ENCODE measurements at places on chromosomes 2 and 18.

DNA sequence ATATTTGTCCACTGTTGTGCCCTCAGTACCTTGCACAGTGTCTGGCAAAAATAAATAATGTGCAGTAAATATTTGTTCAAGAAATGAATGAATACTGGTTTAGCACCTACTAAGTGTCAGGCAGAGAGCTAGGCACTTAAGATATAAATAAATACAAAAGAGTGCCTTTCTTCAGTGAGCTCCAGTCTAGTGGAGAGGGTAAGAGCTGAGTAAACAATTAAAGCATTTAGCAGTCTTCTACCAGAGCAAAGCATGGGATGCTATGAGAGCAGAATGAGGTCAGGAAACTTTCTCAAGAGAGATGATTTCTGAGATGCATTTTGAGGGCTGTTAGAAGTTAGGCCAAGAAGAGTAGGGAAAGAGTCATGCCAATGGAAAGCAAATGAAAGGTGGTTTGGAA, 314.7 kb downstream of the DSC3 start:
- no peak for DNase-seq

DNA sequence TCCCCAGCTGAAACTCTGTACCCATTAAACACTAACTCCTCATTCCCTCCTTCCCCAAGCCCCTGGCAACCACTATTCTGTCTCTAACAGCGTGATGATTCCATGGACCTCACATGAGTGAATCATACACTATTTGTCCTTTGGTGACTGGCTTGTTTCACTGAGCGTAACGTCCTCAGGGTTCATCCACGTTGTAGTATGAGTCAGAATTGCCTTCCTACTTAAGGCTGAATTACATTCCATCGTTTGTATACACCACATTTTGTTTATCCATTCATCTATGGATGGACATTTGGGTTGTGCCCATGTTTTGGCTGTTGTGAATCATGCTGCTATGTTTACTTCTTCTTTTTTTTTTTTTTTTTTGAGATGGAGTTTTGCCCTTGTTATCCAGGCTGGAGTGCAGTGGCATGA, 19.6 kb upstream of the CABLES1 start:
- no peak for DNase-seq

GRCh38 chr18:79877163-79878091, 74.0 kb downstream of the SLC66A2 start:
- DNase-seq, result no peak

- no peak for DNase-seq
These were observed 451.0 kb downstream of the MEIS1 start for GRCh38 chr2:66885775-66886383.

- no peak for DNase-seq
These were observed 15.4 kb downstream of the CLUL1 start for GRCh38 chr18:612156-612555.

DNA sequence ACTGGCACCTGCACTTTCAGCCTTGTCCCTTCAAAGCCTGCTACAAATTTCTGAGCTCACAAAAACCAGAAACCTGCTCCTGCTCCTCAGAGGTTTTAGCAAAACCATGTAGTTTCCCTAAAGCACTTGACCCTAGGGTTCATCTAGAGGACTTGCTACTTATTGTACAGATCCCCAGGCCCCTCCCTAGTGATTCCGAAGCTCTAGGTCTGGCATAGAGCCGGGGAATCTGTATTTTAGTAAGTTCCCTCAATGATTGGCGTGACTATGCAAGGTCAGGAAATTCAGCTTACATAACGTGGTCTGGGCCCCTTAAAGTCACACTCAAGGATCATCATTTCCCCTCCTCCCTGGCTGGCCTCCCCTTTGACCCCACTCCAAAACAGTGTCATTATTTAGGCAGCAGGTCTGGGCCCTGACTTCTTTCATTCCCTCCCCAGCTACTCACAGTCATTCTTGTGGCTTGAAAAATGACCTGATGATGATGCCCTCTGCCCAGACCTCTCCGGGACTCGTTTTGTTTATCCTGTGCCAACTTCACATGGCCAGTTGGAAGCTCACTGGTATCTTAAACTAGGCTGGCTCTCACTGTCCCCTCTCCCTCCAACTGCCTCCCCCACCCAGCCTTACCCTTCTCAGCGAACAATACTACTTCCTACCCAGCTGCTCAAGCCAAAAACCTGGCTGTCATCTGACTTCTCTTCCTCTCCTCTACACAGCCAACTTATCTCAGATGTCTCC, 36.0 kb downstream of the WDFY1 start:
- no peak for DNase-seq

DNA sequence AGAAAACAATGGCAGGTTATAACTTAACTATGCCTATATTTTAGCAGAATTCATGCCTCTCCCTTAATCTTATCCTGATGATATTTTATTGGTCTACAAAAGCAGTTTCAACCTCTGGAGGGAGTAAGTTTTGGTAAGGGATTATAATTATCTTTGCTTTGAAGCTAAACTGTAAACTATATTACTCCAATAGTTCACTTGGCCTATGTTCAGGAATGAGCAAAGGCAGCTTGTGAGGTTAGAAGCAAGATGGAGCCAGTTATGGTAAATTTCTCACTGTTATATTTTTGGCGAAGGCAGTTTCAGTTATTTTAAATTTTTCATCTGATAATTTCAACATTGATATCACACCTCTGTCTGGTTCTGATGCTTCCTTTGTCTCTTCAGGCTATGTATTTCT, 192.5 kb upstream of the RGPD4 start:
- no peak for DNase-seq

DNA sequence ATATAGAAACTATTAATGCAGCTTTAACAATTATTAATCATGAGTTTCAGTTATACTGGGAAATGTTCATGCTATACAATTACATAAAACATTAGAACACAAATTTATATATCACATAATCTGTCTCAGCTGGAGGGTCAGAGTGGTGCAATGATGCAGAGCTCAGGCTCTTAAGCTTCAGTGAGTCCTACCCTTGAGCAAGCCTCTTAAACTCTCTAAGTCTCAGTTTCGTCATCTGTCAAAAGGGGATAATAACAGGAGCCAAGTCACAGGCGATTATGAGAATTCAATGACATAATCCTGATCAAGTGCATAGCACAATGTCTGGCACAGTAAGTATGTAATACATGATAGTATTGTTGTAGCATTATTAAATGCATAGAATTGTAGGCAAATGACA, 46.0 kb downstream of the LAMA1 start:
- DNase-seq, result no peak

DNA sequence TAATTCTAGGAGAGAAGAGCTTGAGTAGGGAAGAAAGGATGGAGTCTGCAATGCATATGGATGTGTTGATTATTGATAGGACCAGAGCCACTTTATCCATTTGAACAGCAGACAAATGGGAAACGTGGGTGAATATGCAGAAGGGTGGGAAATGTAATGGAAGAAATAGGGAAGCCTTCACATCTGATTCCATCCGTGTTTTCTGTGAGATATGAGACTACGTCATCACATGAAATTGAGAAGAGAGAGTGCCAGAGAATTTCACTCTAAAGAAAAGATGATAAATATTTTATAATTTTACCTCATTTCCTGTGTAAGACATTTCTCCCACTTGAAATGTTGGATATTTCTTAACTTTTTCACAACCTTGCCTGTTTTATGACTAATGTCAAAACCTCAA, 788.4 kb upstream of the FAM98A start:
- DNase-seq, result no peak

DNA sequence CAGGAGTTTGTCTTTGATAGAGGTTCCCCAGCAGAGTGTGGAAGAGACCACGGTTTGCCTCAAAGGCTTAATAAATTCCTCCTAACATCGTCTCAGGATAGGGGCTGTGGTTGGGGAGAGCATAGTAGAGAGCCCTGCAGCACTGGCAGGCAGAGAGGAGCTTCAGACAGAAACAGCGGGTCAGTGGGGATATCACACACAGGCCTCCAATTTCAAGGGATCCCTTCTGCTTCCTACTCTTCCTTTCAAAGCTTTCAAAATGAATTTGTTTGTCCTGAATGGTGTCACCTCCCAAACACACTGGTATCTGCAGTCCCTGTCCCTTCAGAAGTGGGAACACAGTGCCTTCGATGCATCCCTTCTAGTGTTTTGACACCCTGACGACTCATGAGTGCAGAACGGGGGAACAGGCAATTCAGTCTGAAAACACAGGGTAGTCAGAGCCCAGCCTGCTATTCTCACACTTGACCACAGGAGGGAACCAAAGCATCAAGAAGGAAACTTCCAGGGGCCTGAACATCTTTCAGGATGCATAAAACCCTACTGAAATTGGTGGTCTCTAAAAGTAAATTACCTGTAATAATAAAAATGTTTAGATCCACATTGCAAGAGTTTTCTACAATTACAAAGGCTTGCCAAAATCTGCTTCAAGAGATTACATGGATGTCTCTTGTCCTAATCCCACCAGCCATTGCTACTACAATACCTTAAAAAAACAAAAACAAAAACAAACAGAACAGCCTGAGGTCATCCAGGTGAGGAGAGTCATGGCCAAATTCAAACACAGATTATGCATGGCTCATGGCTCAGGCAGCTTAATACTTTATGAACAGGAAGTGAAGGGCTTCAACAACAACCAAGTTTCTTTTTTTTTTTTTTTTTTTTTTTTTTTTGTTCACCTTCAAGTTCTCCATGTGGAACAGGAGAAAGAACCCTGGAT, 49.8 kb downstream of the SLC14A2 start:
- peak; percentile 80 for DNase-seq

- DNase-seq, result no peak
These were observed 70.3 kb downstream of the ASB1 start for GRCh38 chr2:238496756-238497609.

GRCh38 chr2:101408925-101409324, 21.6 kb upstream of the CREG2 start:
- no peak for DNase-seq

DNA sequence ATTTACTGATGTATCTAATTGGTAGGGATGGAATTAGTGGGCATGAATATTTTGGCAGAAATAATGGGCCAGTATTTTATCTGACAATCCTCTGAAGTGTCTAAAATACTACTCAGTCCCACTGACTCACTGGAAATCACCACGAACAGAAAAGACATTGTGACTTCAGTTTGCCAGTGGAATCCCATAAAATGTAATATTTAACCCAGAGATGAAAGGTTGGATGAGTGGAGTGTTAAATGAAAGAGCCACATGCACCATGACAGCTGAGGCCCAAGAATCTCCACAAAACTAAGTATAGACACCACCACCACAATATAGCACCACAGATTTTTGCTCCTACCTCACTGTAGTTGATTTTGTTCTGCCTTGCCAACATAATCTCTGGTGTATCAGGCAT, 103.9 kb downstream of the NEB start:
- no peak for DNase-seq

DNA sequence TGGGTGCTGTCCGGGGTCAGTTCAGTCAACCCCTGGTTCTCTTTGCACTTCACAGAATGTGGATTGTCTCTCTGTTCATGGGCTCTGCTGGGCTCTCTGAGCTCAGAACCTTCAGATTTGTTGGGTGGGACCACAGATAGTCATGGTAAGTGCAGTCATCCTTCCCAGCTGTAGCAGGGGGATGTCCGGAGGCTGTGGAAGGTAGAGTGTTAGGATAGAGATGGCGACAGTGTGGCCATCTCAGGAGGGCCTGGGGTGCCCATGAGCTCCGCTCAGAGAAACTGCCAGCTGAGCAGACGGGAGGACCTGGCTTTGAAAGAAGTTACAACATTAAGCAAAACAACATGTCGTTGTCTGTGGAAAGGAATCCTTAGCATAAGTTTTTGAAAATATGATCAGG, 149.8 kb downstream of the FAM210A start:
- no peak for DNase-seq

DNA sequence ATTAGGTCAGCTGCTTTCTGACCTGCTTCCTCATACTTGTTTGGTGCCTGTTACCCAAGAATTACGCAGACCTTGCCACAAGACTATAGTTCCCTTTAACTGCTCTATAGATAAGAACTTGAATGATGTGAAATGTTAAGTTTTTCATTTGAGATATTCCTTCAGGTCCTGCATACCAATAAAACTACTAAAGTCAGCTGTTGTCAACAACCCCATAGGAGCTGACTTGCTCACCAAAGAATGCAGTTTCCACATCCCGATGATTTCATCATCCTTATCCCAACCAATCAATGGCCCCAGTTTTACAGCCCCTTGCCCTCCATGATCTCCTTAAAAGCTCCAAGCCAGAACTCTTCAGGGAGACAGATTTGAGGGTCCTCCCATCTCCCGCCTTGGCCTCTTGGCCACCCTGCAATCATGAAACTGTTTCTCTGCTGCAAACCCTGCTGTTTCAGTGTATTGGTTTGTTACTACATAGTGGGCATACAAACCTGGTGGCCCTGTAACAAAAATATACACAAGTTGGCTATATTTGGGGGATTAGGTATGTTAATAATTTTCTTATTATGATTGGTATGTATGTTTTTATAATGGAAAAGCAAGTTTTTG, 396.3 kb upstream of the CHST9 start:
- no peak for DNase-seq

GRCh38 chr18:48325115-48325665, 84.0 kb downstream of the ZBTB7C start:
- no peak for DNase-seq

DNA sequence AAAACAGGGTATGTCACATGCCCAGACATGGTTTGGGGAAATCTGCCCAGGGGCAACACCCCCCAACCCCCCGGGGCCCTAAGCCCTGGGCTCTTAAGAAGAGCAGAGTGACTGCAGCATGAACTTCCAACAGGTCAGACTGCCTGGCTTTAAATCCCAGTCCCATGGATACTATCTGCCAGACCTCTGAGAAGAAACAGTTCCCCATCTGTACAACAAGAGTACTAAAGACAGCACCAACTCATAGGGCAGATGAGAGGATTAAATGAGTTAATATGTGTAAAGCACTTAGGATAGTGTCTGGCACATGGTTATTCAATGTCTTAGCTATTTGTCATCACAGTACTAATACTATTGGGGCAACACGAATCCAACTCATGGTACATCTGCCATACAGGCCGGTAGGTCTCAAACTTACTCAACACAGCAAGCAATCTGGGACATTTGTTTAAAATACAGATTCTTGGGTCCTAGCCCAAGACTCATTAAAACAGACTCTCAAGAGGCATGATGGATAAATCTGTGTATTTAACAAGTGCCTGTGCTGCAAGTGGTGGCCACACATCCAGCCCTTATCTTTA, 23.4 kb downstream of the CDH2 start:
- DNase-seq, result no peak

GRCh38 chr2:141490886-141491285, 639.9 kb downstream of the LRP1B start:
- DNase-seq, result no peak

GRCh38 chr2:178397002-178397605, 53.9 kb downstream of the PRKRA start:
- peak; percentile 57 for DNase-seq

GRCh38 chr2:85414761-85415553, 3.6 kb upstream of the SH2D6 start:
- DNase-seq, result no peak

All from CD4-positive, alpha-beta T cell treated with Interleukin-12 subunit alpha and Interleukin-12 subunit beta, for 1 hour (primary cell).